HT-29 (cell line): ENCODE measurements at places on chromosomes 1 and 21.

- no peak for DNase-seq
Observed at GRCh38 chr1:230710543-230710904, 3.4 kb downstream of the AGT start.

DNA sequence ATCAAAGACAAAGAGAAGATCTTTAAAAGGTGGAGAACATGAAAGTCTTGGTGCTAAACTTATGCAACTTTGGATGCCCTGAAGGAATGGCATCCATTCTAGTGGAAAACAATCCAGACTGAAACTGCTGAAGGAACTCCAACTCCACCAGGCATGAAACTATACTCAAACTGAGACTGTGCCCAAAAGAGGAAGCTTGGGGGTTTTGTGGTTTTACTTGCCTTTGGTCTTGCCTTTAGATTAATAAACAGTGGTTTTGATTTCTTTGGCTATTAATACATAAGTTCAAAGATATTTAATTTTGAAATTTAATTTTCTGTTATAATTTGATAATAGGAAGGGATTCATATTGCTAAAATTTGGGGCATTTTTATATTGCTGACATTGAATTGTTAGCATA, 17.4 kb upstream of the SLC30A10 start:
- DNase-seq = no peak

DNA sequence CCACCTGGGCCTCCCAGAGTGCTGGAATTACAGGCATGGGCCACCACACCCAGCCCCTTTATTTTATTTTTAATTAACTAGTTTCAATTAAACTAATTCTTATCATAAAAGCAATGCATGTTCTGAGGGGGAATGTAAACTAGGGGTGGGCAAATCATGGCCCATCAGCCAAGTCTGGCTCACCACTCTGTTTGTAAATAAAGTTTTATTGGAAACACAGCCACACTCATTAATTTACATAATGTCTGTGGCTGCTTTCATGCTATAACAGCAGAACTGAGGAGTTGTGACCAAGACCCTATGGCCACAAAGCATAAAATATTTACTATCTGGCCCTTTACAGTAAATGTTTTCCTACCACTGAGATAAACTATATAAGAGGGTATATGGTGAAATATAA, 28.7 kb upstream of the IPO9 start:
- DNase-seq = no peak

DNA sequence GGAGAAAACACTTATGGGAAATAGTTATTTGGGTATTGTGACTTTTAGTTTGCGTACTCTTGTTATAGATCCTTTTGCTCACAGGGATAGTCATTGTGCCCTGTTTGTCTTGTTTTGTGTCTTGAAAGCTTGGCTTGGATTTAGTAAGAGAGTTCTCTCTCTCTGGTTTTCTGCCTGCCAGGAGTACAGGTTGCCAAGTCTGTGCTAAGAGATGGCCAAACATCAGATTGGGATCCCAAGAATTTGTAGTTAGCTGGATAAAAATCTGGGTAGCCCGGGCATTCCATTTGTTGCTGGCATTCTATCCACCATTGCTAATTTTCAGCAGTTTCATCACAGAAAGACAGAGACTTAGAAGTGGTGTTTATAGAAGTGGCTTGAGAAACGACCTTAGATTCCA, 222.2 kb downstream of the NRIP1 start:
- no peak for DNase-seq

GRCh38 chr1:46039571-46040052, 92.8 kb downstream of the PIK3R3 start:
- DNase-seq = no peak

GRCh38 chr1:85289848-85290335, 13.5 kb upstream of the BCL10 start:
- no peak for DNase-seq

DNA sequence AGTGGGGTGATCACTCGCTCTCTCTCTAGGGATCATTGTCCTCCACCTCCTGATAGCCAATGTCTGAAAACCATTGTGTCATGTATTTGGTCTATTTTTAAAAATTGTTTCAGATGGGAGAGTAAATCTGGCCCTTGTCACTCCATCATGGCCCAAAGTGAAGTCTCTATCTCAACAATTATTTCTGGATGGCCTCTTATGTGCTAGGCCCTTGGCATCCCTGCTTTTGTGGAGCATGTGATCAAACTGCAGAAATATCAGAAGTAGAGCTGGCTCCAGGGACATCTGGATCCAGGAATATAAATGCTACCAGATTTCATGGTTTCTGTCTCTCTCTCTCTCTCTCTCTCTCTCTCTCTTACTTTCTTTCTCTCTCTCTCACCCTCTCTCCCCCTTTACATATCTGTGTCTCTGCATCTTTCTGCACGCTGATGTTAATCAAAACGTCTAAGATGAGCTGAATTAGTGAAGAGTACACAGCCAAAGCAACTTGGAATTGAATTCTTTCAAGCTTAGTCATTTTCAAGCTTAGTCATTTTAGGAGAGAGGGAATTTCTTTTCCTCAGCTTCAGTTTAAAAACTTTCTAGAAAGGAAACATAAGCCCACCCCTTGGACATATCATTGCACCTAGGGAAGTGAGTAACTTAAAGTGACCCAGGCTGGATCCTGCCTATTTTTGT, 47.4 kb upstream of the DOCK7 start:
- no peak for DNase-seq

GRCh38 chr1:22494943-22495579, 43.4 kb downstream of the ZBTB40 start:
- no peak for DNase-seq

- no peak for DNase-seq
Observed at GRCh38 chr1:205042911-205043806, at the start of gene CNTN2. Gene CNTN2, plus strand, starts transcription at chr1:205043212. Its CDS starts 9,974 bp downstream, at chr1:205053186.

GRCh38 chr1:207619871-207620542, 24.9 kb upstream of the CR1L start:
- DNase-seq = peak; percentile 56

GRCh38 chr1:240732390-240732789, 120.4 kb upstream of the GREM2 start:
- DNase-seq = peak; percentile 78

- DNase-seq = no peak
Observed at GRCh38 chr1:172377565-172377964, 42.9 kb upstream of the C1orf105 start.

GRCh38 chr1:22121421-22121911, 21.4 kb downstream of the WNT4 start:
- no peak for DNase-seq

- DNase-seq = peak; percentile 50
Observed at GRCh38 chr1:167409183-167409582, 109.1 kb downstream of the CD247 start.

GRCh38 chr1:115925467-115925866, 50.8 kb upstream of the SLC22A15 start:
- no peak for DNase-seq

DNA sequence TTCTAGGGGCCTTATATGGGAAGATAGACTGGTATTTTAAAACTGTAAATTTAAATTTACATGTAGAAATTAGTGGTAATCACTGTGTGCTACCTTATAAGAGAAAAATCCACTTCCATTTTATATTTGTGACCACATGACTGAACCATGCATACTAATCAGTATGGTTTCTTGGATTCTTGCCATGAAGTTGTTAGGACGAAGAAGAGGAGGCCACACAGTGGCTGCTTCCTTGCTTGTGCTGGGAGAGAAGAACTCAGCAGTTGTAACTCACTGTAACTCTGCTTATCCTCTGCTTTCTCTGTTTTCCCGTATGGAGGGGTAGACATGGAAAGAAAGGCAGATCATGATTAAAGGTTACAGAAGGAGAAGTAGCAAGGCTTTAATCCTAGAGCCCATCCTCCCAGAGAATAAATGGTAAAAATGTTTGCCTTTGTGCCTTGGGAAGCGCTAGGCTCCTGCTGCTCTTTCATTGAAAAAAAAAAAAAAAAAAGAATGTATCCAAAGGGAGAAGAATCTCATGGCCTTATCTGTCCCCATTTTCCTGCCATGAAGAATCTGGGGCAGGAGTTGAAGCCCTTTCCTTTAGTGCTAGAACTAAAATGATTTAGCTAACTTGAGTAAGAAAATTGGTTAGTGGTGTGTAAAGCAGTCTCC, 32.4 kb downstream of the KCTD3 start:
- no peak for DNase-seq

GRCh38 chr1:53799141-53799540, 39.0 kb downstream of the NDC1 start:
- DNase-seq = no peak

- DNase-seq = peak; percentile 80
Observed at GRCh38 chr1:201597551-201598230, 58.8 kb downstream of the NAV1 start.

GRCh38 chr1:180675586-180675985, 43.8 kb downstream of the XPR1 start:
- no peak for DNase-seq

GRCh38 chr1:90579212-90579802, 137.8 kb downstream of the BARHL2 start:
- DNase-seq = peak; percentile 53

GRCh38 chr1:41268154-41268770, 26.2 kb upstream of the SCMH1 start:
- peak; percentile 72 for DNase-seq

- DNase-seq = no peak
Observed at GRCh38 chr21:28671549-28672195, 321.0 kb downstream of the LTN1 start.

GRCh38 chr1:161973924-161974845, 49.5 kb downstream of the OLFML2B start:
- no peak for DNase-seq

DNA sequence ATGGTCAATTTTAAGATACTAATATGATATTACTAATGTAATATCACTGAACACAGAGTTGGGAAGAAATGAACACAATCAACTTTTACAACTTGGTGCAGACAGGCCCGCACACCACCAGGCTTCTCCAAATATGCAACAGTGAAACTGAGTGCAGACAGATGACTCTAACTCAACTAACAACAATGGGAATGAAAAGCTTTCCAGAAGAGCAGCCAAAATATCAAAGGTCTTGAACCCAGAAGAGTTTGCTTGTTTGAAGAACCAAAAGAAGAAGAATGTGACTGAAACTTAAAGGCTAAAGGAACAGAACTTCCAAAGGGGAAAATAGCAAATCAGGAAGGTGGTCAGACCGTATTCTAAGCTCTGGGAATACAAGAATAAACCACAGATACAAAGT, 89.8 kb upstream of the COL11A1 start:
- no peak for DNase-seq

- peak; percentile 60 for DNase-seq
Observed at GRCh38 chr1:9539829-9540550, 725 bp downstream of the SLC25A33 start.

DNA sequence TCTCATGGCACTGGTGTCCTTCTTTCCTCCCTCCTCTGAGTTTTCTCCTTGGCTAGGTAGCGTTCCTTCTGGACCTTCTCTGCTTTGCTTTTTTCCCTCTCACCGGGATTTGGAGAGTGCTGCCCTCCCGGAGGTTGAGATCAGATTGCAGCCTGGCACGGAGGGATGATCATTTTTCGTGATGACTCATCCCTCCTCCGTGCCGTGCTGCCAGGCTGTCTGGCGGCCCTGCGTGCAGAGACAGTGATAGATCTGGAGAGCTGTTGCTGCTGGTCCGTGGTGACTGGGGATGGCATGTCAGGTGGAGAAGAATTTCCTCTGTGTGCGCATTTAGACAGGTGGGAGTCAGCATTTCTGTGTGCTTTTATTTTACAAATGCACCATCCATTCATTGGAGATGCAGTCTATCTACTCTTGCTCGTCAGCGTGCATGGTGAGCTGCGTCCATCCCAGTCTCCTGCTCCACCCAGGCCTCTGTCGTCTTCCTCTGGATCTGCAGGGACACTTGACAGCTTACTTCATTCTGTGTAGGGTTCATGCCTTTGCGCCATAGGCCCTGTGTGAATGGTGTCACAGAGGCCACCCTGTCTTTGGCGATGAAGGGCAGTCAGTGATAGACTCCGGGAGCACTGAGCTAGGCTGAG, 104.4 kb downstream of the PCBP3 start:
- no peak for DNase-seq

- no peak for DNase-seq
Observed at GRCh38 chr1:24126018-24126671, 14.2 kb upstream of the MYOM3 start.

DNA sequence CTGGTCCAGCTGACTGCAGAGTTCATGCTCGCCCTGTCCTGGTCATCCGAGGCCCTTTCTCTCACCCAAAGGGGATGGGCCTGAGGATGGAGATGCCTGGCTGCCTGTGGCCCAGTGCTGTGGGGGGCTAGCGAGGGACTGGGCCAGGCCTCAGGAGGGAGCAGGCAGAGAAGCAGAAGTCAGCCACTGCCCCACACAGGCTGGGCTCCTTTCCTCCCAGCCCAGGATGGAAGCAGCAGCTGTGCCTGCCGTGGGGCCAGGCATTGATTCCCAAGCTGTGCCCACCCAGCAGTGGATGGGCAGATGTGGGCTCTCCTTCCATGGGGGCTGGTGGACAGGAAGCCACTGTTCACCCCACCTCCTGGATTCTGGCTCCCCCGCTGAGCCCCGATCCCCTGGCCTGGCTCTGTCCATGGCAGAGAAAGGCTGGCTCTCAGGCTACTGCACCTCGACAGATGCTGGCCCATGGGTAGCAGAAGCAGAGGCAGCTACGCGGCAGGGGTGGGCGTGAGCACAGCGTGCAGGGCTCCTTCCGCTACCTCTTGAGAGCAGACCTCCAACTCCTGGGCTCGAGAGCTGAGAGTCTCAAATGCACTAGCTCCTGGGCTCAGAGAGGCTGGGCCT, 24.6 kb downstream of the RUNX3 start:
- no peak for DNase-seq

- DNase-seq = peak; percentile 12
Observed at GRCh38 chr1:53089478-53090226, 27.6 kb downstream of the PODN start.

DNA sequence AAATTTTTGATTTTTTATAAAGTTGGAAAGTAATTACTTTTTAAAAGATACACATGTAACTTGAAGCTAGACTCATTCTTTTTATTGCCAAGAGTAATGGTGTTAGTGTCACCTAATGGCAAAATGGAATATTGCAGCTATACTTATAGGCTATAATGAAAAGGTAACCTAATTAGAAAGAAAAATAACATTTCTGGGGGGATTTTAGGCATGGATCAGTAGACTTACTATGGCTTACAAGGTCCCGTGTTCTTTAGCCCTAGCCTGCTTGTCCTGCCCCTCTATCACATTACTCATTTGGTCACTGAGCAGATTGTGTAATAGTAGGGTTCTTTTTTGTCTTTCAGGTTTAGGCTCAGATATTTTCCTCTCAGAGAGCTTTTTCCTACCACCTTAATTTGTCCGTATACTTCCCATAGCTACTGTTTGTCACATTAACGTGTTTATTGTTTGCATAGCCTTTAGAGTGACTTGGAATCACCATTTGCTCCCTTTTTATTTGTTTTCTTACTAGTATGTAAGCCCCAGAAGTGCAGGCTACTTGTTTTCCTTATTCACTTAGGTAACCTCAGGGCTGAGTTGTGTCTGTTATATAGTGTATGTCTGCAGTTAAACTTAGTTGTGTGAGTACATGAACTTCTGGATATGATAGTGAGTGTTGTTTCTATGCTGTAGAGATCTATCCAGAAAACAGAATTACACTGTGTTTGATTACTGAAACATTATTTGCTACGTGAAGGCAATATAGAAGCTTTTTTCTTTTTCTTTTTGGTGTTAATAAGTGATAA, 58.7 kb downstream of the RABGAP1L start:
- peak; percentile 71 for DNase-seq

- DNase-seq = no peak
Observed at GRCh38 chr1:18641005-18641941, 10.6 kb downstream of the PAX7 start.

- no peak for DNase-seq
Observed at GRCh38 chr1:198467342-198467741, 73.1 kb downstream of the ATP6V1G3 start.

- DNase-seq = no peak
Observed at GRCh38 chr1:24155011-24155782, 12.3 kb upstream of the IL22RA1 start.

- DNase-seq = no peak
Observed at GRCh38 chr21:14771593-14771992, 225.5 kb upstream of the SAMSN1 start.
